Left renal cortex interstitium (tissue), 4 donors: ENCODE measurements at places on chromosomes 6 and 20. TPM values are rescaled to one million over a fixed set of nuclear protein-coding genes. Genes with fewer than 3 reads are reported as not detected.

DNA sequence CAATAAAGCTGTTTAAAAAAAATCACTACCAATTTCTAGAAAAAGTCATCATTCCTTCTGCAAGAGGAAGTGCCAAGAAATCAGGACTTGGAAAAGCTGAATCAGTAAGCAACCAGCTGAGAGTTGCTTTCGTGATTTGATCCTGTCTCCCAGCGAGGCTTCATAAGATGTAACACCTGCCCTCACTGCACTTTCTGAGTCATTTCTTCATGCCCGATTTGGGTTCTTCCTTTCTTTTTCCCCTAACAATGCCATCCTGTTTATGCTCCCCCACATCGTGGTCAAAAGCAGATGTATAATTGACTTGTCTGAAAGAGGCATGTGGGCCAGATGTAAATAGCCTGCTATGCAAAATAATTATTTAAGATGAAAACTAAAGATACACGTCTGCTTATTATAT is 52.1 kb downstream of the RIPOR2 start:
- DNase-seq: no peak

GRCh38 chr6:168264593-168265335 is 54.8 kb downstream of the DACT2 start:
- DNase-seq: no peak

DNA sequence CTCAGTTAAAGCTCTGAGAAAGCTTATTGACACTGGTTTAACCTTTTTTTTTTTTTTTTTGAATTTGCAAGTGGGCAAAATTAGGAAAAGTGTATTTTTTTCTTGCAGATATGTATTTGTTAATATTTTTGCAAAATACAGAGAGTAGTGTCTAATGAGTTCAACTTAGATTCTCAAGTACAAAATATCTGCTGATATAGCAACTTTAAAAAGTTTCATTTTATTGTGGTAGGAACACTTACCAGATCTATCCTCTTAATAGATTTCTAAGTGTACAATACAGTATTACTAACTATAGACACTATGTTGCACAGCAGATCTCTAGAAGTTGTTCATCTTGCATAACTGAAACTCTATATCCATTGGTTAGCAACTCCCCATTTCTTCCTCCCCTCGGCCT is 30.9 kb upstream of the HDDC2 start:
- DNase-seq: no peak

PPP1R14C gene
- polyA plus RNA-seq: 19.0 TPM

DNA sequence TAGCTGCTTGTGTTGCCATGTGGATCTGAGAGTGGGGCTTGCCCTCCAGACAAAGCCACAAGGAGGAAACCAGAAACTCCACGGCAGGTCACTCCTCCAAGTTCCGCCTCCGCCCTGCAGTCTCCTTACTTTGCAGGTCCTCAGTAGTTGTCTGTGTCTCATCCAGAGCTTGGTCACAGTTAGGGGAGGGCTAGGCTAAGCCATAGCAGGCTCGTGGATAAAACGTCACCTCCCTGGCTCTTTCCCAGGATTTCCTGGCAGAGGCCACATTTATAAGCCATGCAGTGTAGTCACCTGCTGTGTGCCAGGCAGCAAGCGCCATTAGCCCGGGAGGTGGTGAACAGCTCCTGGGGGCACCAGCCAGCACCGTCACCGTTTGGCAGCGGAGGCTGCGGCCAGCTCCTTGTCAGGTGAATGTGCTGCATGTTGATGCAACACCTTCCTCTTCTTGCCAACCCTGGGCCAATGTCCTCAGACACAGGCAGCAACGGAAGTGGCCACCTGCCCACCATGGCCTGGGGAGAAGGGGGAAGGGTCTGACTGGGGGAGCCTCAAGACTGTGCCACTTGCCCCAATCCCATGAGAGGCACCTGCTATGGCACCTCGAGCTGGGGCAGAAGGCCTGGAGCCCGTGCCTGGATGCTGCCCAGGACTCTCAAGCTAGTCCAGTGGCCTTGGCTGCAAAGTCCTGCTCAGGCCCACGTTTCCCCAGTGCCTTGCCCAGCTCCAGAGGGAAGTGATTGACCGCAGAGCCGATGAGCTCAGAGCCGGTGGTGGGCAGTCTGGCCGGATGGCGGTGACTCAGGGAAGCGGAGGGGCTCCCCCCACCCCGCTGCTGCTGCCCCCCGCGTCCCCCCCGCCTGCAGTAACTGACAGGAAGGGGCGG is 39.0 kb upstream of the SLCO4A1 start:
- no peak for DNase-seq

GRCh38 chr6:551405-551804 is 105.5 kb downstream of the HUS1B start:
- no peak for DNase-seq

DNA sequence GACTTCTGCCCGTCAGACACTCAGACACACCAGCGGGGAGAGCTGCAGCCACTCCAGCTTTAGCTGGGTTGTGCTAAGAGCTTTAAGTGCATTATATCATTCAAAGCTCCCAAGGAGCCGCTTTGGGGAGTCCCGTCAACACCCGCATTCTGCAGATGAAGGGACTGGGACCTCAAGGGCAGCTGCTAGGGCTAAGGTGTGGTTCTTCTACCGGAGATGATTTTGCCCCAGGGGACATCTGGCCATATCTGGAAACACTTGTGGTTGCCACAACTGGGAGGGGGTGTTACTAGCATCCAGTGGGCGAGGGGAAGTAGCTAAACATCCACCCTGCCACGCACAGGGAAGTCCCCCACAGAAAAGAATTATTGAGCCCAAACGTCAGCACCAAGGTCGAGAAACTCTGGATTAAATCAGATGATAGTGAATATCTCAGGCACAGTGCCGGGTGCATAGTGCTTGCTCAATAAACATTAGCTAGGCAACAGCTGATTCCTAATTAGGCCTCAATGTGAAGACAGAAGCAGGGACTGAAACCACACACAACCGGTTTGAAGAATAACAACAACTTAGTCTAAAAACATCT is 29.6 kb downstream of the PMEPA1 start:
- no peak for DNase-seq

DNA sequence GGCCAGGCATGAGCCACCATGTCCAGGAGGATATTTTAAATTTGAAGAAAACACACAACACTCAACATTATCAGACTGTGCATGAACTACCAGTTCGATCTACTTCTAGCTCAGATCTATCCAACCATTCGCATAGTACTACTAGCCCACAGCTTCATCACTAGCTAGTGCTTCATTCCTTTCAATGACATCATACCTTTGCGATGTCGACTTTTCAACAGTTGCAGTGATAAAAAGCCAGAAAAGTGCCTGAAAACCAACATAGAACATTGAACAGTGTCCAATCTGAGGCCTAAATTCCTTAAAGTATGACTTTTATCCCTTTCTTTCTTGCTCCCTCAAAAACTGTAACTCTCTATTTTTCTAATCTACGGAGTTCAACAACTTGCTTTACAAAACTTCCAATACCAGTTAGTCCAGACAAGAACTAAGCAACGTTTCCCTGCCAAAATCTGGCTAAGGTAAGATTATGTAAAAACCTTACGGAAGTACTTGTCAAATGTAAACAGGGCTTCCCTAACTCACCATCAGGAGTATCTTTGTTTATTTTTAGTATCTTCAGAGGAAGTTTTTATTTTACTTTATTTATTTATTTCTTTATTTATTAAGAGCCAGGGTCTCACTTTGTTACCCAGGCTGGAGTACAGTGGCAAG is 434.0 kb upstream of the JARID2 start:
- DNase-seq: no peak

- DNase-seq: no peak
Observed at GRCh38 chr6:29674008-29674407, 6.9 kb downstream of the ZFP57 start.

DNA sequence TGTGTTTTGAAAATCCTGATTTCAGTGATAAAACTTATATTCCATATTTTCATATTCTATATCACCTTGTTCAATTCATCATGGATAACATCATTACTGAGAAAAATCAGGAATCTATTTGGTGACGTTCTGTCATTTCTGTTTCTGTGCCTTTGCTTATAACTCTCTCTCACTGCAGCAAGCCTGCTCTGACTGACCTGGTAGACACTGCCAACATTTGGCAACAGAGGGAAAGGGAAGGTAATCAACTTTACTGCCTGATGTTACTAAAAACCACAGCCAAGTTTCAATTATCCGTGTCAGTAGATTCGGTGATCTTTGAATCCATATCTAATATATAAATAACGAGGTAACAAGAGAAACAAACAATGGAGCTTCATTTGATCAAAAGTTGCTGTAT is 501.9 kb downstream of the LMBRD1 start:
- DNase-seq: no peak

- DNase-seq: no peak
Observed at GRCh38 chr20:57092112-57092899, 174.1 kb downstream of the BMP7 start.

SLC22A3 gene
- 5.1 TPM for polyA plus RNA-seq

DNA sequence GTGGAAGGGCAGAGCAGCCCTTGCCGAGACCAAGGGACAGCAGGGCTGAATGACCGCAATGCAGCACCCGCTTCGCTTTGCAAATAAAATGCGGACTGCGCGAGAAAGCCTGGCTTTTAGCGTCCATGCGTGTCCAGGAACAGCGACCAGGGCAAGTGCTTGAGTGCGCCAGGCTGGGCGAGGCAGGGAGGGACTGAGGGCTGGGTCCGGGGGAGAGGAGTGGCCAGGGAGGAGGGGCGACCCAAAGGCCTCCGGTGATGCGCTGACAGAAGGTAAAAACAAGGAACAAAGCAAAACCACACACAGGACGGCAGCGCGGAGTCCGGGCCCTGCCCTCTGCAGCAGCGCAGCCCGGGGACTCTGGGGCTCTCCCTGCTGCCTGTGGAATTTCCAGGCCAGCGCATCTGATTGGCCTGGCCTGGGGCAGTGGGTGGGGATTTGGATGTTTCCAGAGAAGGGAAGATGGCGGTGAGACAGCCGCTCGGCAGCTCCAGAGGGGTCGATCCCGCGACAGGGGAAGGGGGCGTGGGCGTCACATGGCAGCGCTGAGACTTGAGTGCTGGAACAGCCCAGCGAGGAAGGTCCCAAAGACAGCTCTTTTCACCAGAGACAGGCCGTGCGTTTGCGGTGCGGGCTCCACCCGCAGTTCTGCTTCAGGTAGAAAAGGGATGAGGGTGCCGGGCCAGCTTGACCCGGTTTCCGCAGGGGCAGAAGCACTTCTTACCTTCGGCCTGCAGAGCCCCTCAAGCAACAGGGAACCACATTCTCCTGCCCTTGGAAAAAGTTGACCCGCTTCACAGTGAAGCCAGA is 51.8 kb downstream of the SSR1 start:
- DNase-seq: no peak

APCDD1L gene
- 11.4 TPM for polyA plus RNA-seq

DNA sequence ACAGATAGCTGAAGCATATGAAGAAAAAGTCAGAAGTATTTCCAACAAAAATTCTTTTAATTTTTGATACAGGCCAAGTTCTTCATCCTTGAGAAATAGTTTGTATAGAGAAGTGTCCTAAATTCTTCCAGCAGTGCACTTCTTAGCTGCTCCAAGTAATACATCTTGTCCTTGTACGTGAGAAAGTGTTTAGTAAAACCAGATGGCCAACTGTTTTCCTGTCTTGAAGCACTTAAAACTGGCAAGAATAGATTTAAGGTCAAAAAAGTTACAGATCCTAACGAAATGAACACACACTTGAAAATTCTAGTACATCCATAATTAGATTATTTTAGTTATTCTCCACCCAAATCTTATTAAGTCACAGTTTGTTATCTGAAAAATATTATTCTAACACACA is 52.2 kb upstream of the HSF2 start:
- no peak for DNase-seq

DNA sequence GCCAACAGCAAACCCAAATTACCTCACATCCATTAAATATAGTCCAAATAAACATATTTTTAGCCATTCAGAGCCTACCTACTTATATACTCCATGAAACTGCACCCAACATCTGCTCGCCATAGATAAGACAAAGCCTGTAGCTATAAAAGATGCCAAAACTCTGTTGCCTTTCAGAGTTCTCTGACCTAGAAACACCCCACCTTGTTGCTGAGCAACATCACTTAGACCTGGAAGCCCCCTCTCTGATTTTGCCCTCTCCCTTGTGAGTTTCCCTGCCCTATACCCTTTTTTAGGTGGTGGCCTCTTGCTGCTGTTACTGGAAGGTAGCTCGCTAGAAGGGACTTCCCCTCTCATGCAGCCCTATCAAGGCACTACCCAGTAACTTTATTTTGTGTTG is 27.7 kb upstream of the FBXL4 start:
- DNase-seq: no peak

- no peak for DNase-seq
Observed at GRCh38 chr6:166567107-166567506, 19.4 kb downstream of the RAMACL start.

DNA sequence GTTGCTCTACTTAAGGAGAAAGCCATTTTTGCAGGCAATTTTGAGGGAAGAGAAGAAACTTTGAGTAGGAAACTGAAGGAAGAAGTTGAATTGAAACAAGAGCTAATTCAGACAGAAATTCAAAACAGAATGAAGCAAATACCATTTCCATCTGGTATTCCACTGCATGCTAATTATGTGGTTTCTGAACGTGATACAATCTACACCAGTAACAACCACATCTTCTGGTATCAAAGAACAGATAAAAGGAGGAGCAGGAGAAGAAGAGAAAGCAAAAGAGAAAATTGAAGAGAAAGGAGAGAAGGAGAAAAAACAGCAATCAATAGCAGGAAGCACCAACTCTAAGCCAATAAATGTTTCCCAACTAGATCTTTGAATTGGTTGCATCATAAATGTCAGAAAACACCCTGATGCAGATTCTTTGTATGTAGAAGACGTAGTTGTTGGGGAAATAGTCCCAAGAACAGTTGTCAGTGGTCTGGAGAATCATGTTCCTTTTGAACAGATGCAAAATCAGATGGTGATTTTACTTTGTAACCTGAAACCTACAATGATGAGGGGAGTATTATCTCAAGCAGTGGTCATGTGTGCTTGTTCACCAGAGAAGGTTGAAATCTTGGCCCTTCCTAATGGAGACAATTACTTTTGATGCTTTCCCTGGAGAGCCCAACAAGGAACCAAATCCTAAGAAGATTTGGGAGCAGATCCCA is 132.4 kb downstream of the MACROD2 start:
- no peak for DNase-seq

- DNase-seq: no peak
Observed at GRCh38 chr6:85551264-85551663, 42.4 kb downstream of the SNX14 start.

DNA sequence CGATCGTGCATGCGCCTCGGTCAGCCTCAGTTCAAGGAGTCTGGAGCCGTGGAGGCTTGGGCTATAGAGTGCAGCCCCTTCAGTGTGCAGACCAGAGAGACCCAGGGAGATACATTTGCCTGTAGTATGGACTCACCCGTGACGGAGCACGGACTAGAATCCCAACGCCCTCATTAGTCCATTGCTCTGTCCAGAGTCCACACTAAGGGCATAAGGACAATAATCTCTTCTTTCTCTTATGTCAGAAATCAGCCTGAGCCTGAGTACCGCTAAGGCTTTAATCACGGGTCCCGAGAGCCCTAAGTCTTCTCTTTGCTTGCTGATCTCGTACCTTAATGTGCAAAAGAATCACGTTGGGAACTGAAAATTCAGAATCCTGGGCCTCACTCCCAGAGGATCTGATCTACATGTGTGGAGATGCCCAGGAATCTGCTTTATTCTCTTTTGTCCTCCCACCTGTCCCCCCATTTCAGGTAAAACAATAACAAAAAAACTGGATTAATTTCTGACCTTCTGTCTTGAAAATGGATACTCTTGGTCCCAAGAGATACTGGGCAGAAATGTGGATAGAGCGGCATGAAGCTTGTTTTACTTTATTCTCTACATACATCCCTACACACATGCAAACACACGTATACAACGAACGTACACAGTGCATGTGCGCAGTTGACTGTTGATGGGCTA is 671 bp downstream of the BPHL start:
- DNase-seq: peak; percentile 34

GRCh38 chr6:43495409-43495941 is 14.7 kb downstream of the LRRC73 start:
- no peak for DNase-seq

GRCh38 chr20:3970016-3970415 is 45.3 kb downstream of the RNF24 start:
- no peak for DNase-seq
